ENCODE measurements at places on chromosomes 5 and 9.

DNA sequence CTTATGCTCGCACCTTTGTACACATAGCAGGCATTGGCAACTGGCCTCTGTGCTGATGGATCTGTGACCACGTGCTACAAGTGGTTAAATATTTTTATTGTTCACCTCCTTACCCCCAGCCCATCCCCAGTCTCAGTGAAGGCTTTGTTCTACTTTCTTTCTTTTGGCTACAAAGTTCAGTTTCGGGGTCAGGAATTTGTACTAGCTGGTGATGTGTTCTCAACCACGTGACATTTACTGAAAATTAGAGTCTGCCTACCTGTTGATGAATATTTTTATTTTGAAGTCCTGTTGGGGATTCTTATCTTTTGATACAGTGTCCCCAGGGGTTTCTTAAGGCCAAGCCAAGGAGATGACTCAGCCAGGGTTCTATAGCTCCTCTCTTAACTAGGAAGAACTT, 47.8 kb downstream of the C9orf57 start:
- DNase-seq: no peak

DNA sequence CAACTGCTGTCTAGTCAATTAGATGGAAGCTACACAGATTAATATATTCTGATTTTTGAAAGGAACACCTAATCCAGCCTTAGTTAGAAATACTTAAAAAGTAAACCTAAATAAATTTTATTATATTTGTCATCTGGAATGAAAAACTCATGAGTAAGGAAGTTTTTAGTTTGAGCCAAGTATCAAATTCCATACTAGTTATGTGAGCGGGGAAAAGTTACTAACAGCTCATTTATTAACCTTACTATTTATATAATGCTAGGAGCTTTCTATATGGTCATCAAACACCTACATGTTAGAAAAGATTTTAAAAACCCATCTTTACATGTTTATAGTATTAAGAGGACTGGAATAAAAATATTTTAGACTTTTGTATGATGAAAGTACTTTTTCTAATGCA, 41.6 kb upstream of the POU5F2 start:
- DNase-seq: no peak

- no peak for DNase-seq
These were observed 85.7 kb upstream of the LHFPL2 start for GRCh38 chr5:78734094-78734845.

DNA sequence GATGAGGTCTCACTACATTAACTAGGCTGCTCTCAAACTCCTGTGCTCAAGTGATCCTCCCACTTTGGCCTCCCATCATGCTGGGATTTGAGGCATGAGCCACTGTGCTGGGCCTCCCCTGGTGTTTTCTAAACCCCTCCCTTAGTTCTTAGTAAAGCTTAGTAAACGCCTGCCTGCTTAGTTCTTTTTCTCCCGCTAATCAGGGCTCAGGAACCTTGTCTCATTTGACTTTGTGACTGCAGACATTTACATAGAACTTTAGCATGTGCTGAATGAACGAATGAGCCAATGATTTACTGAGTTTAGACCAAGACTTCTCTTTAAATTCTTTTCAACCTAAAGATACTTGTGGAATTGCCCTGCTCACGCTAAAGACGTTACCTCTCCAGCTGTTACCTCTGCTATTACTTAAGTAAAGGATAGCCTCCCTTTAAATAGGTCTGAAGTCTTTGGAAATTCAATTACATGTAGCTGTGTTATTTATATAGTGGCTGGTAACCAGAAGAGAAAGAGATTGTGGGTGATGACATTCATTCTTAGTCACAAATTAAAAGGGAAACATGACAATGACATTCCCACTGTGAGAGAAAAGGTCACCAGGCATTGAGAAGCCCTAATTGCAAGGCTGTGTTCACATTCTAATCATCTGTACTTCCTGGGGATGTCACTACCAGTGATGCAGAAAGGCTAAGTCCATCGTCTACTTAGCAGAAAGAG, 18.6 kb upstream of the SUSD1 start:
- no peak for DNase-seq
